ENCODE measurements at places on chromosomes 5 and 9.
A peak's percentile ranks its signal among the peaks of the same experiment; 100 is the strongest.

DNA sequence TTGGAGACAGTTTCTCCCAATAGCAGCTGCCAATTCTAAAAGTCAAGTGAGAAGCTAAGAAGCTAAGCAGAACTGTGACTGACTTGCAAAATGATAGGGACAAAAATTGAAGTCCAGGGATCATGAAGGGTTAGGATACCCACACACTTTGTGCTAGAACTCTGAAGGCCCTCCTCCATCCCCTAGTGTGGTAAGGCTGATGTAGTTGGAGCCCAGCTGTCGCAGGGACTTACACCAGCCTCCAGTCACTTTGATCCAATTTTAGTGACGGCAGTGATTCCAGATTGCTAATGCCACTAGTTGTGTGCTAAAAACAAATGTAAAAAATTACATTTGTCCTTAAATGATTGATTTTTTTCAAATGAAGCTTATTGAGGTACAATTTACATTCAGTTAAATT lies 742.7 kb upstream of the ZNF608 start:
- no peak for DNase-seq

- no peak for DNase-seq
Observed at GRCh38 chr5:113508756-113509155, 4.7 kb upstream of the YTHDC2 start.

DNA sequence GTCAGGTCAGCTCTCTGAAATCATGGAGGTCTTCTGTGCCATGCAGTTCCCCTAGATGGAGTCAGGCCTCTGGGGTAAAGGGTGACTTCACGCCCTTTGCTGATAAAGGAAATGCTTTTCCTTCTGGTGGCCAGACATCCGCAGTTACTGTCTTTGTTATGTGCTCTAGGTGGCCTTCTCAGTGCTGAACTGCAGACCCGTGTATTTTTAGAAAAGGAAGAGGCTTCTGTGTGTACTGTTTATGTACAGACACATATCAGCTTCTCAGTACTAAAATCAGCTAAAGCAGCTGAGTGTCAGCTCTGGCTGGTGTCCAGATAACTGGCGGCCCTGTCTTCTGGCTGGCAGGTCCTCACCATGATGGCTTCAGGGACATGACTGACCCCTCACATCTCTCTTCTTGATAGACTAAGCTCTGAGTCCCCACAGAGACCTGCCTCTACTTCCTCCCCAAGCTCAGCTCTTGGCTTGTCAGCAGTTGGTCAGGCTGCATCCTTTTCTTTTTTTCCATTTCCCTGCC lies 75.3 kb downstream of the ARHGAP26 start:
- DNase-seq = no peak

GRCh38 chr9:128161215-128161902 lies 1.3 kb downstream of the BBLN start:
- DNase-seq = no peak

GRCh38 chr9:14061936-14062585 lies 251.9 kb downstream of the NFIB start:
- peak; percentile 99 for DNase-seq

DNA sequence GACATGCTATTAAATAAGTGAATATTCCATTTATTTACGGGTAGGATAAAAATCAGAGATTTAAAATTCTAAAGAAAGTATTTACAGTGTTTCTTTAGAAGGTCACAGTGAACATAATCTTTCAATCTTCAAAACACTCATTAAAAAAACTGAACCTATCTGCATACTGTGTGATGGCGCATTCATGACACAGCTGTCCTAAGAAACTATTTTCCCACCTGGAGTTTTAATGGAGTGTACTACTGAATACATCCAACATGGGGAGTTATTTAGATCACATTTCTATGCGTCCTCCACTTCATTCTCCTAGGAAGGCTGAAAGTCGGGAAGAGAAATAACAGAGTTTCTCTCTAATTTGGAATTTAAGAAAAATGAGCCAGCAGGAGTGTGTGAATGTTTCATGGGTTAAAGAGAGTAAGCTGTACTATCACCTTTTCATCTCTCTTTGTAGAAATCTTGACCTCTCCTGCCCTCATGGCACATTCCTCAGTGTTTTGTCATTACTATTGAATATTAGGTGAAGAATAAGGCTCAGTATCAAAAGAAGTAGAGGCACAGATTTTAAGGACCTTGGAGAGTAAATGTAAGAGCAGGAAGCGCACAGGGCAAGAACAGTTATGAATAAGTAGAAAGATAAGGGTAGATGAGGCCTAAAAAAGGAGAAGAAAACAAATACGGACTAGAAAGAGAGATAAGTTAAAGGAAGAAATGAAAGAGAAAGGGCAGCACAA lies 551.2 kb upstream of the TUSC1 start:
- DNase-seq = no peak

DNA sequence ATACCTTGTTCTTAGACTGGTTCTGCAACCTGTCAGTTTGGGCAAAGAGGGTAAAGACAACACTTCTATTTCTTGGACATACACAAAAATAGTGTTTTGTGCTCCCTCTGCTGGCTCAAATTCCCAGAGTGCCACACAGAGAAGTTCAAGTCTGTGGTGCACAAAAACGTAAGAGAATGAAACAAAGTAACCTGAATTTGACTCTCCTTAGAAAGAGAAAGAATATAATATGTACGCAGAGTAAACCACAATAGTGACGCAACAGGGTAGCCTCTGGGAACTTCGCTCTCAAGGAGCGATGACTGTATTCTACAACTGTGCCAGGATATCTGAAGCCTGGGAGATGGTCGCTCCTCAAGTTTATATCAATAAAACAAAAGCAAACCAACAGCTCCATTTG lies 18.5 kb downstream of the DDX31 start:
- DNase-seq = no peak

DNA sequence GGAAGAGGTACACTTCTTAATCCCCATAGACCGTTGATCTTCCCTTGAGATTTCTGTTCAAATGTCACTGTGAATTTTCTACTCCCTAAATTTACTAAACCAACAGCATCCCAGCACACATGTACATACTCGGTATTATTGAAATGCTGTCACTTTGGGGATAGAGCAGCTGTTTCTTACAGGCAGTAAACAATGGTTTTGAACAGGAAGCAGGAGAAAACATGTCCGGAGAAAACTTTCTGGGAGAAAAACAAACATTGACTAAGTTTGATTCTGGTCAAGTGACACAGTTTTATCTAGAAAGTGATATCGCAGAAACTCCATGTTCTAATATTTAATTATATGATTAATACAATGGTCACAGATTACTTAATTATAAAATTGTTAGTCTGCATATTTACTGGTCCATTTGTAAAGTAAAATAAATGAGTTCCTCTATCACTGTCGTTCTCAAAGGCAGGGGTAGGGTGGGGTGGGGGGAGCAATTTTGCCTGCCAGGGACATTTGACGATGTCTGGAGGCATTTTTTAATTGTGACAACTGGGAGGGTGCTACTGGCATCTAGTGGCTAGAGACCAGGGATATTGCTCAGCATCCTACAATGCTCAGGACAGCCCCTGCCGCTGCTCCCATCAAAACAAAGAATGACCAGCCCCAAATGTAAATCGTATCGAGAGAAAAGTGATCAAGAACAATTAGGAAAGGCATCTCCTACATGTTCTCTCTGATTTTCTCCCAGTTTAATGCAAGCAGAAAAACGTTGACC lies 12.2 kb downstream of the TAS2R1 start:
- DNase-seq = no peak

DNA sequence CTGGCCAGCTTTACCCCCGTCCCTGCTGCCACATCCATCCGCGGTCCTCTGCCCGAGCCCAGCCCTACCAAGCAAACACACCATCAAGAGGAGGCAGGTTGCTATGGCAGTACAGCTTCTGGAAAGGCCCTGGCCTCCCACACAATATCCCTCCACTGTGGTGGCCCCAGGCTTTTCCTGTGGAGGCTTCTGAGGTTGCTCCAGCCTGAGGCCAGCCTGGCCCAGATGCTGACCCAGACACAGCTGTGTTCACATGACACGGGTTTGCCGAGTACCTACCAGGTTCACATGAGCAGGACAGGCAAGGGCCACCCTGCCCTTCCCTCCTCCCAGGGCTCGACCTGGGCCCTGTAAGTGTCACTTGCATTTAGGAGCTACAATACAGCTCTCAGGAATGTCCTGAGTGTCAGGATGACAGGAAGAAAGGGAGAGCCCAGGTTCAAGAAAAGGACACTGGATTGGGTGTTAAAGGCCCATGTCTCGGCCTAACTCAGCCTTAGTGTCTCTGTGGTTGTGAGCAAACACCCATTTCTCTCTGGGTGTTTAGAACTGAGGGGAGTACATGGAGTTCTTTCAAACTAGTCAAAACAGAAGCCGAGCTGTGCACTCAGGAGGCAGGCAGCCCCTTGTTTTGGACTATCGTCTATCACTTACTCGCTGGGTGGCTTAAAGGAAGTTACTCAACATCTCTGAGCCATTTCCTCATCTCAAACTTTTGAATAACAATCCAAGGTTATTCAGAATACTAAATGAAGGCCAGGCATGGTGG lies 40.2 kb downstream of the NAIF1 start:
- no peak for DNase-seq

- peak; percentile 85 for DNase-seq
Observed at GRCh38 chr9:37034305-37034937, 353 bp upstream of the PAX5 start.

- DNase-seq = no peak
Observed at GRCh38 chr9:8332871-8333270, 533.3 kb upstream of the DMAC1 start.

DNA sequence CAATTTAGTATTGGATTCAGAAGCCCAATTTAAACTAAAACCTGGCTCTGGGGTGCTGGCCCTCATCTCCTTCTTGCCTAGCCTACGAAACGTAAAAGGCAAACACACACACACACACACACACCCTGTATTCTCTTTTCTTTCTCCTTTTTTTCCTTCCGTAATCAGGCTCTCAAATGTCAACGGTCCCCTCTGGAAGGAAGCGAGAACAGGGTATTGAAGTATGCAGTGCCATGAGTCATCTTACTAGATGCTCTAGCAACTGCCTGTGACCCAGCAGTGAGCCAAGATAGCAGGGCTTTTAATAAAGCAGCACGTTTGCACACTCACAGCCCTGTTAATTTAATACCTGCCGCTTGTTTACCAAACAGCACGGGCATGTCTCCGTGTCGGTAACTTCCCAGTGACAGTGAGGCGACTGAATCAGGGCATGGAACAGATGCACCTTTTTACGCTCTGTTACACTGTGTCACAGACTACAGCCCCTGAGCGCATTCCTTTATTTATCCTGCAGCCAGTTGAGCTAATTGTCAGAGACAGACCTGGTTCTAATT lies 243.8 kb downstream of the BNC2 start:
- DNase-seq = no peak

- DNase-seq = peak; percentile 97
Observed at GRCh38 chr9:120965344-120966012, 38.9 kb upstream of the TRAF1 start.

- DNase-seq = no peak
Observed at GRCh38 chr5:103389846-103390245, 131.3 kb downstream of the MACIR start.

DNA sequence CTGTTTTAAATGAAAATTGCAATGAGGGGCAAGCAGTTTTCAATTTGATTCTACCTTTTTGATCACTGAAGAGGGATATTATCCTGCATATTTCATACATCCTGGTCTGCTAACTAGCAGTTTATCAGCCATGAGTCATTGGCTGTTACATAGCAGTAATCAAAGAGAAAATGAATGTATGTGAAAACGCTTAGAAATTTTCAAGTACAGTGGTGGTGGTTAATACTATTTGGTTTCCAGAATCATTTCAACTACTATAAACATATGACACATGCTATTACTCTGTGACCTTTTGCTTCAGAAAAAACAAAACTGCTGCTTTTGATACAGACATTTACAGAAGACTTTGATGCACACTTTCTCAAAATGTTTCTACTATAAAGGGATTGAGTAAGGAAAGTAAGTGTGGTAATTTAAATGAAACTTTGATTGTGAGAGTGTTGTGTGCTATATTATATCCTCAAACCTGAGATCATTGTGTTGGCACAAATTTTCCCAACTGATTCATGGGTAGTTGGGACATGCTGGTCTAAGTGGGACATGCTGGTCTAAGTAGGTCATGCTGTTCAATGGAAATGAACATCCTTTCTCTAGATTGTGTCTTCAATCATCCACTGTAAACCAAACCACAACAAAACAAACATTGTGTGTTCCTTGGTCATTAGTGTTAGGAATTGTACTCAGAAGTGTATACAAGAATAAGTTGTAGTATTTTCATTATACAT lies 5.1 kb downstream of the RNF14 start:
- DNase-seq = no peak

DNA sequence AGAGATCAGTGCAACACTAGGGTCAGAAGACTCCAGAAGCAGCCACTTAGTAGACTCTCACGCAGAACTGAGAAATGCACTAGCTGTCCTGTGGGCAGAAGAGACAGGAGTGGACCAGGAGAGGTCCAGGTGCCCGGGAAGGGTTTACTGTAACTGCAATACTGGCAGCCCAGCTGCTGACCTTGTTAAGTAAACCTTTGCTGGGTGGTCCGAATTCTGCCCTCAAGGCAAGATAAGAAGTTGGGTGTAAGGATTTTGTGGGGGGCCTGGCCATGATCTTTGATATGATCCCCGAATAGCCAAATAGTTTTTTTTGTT lies 91.3 kb downstream of the PDE6A start:
- no peak for DNase-seq

GRCh38 chr9:37916471-37917312 lies 12.8 kb upstream of the SLC25A51 start:
- DNase-seq = no peak

DNA sequence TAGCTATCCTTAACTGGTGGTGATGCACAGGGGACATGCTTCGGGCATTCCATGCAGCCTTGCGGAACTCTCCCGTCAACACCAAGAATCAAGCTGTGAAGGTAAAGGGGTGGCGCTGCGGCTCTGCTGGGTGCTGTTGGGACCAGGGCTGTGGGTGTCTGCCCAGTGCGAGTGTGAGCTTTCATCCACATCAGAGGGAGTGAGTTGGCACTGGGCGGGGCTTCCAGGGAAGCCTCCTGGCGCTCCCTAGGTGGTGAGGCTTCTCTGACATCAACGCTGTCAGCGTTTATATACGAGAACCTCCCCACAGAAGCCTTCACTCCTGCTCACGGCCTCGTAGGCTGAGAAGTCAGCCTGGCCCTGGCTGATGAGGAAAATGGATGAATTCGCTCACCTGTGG lies 11.7 kb downstream of the ARPC5L start:
- no peak for DNase-seq

GRCh38 chr9:9792144-9792857 lies 820.5 kb downstream of the PTPRD start:
- DNase-seq = no peak
